ENCODE measurements at places on chromosomes 1 and 21. TPM values are rescaled to one million over a fixed set of nuclear protein-coding genes. Genes with fewer than 3 reads are reported as not detected.

- no peak overlapping the region for H3K27ac ChIP-seq
- no peaks in the 10 kb centered on the region for H3K27me3 ChIP-seq
- no peaks in the 10 kb centered on the region for H3K4me1 ChIP-seq
- DNase-seq = no peak
- no peaks in the 10 kb centered on the region for H3K36me3 ChIP-seq
Measured at GRCh38 chr1:207839083-207839413, 71.9 kb downstream of the CD34 start.

The HSF2BP gene
- 0.58 TPM for total RNA-seq

The GJC2 gene
- 2.3 TPM for total RNA-seq

DNA sequence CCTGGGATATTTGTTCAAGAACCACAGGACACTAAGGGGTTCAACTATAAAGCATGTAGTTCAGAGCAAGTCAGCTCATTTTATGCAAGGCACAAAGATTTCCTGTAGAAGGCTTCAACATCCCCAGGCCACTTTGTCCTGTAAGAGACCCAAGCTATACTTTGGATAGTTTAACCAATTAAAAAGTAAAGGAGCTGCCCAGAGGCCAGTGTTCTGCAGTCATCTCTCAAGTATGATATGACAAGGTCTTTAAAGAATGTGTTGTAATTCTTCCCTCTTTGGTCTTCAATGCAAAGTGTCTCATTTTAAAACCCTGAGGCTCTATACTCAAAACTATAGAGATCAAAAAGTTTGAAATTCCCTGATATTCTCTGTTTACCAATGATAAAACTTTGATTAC lies 34.1 kb downstream of the KRTAP20-3 start:
- no peak overlapping the region for H3K27ac ChIP-seq
- H3K36me3 ChIP-seq = no peaks in the 10 kb centered on the region
- DNase-seq = no peak
- H3K4me3 ChIP-seq = no peak overlapping the region
- H3K4me1 ChIP-seq = no peaks in the 10 kb centered on the region
- no peaks in the 10 kb centered on the region for H3K27me3 ChIP-seq

The CR2 gene
- 0.29 TPM for total RNA-seq

GRCh38 chr1:47627471-47628370 lies 189.9 kb downstream of the FOXD2 start:
- H3K36me3 ChIP-seq = no peaks in the 10 kb centered on the region
- DNase-seq = no peak
- H3K27ac ChIP-seq = no peak overlapping the region
- H3K4me3 ChIP-seq = no peak overlapping the region
- H3K27me3 ChIP-seq = peaks cover 5% of the 10 kb centered on the region
- H3K4me1 ChIP-seq = no peaks in the 10 kb centered on the region

DNA sequence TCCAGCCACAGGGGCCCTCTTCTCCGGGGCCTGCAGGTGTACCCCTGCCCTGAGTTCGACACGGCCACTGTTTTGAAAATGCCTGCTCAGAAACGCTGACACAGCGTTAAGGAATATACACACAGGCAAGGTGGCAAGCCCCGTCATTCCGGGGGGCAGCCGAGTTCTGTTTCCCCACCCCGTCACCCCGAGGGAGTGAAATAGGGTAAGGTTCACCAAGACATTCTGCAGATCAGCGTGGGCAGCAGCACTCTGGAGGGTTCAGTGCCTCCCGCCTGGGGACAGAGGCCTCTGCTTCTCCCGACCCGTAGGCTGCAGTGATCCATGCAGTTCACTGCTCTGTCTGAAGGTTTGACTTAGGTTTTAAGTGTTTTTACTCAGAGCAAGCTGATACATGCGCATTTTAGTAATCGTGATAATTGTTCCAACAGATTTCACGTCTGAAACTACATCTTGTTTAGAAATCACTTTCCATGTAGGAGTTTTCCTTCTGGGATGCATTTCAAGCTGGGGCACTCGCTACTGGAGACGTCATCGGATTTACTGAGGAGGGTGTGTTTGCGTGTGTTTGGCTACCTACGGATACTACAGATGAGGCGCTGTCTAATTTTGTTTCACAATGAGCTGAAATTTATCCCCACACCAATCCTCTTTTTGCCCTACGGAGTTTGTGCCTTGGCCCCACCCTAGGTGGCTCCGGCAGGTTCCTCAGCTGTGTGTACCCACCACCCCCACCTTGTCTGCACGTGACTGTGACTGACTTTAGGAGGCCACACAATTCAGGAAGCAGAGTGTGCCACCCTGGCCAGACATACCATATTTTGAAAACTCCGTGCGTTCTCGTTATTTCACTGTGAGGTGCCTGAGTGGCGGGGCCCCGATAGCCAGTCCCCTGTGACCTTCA lies 63.5 kb downstream of the AGPAT3 start:
- no peak for DNase-seq
- no peak overlapping the region for H3K27ac ChIP-seq
- peaks cover 38% of the 10 kb centered on the region for H3K36me3 ChIP-seq
- H3K4me1 ChIP-seq = peaks cover 17% of the 10 kb centered on the region
- no peaks in the 10 kb centered on the region for H3K27me3 ChIP-seq
- H3K4me3 ChIP-seq = no peak overlapping the region
